ENCODE measurements at places on chromosomes 1 and 21. TPM values are rescaled to one million over a fixed set of nuclear protein-coding genes. Genes with fewer than 3 reads are reported as not detected.

Gene SLAMF6
- total RNA-seq = not detected

Gene RYR2
- total RNA-seq = not detected

Gene NFYC
- 32.5 TPM for total RNA-seq

Gene DIO1
- total RNA-seq = not detected

Gene KRTAP21-1
- total RNA-seq = not detected

Gene HSD3B1
- total RNA-seq = not detected

Gene GBP3
- total RNA-seq = 31.0 TPM

Gene PPIAL4G
- total RNA-seq = not detected

Gene PTCH2
- 1.5 TPM for total RNA-seq

Gene DDAH1
- total RNA-seq = 97.5 TPM

Gene FAM167B
- 0.19 TPM for total RNA-seq

Gene TNNI3K
- total RNA-seq = not detected

Gene RUNX3
- total RNA-seq = 7.3 TPM

Gene COL24A1
- total RNA-seq = 0.03 TPM

All from SJSA1 (cell line).